ENCODE measurements at places on chromosomes 11 and 22.

- DNase-seq, result peak; percentile 91
Observed at GRCh38 chr11:72696866-72697700, 22.9 kb upstream of the PDE2A start.

- no peak for DNase-seq
Observed at GRCh38 chr11:126833065-126833464, 167.5 kb downstream of the KIRREL3 start.

DNA sequence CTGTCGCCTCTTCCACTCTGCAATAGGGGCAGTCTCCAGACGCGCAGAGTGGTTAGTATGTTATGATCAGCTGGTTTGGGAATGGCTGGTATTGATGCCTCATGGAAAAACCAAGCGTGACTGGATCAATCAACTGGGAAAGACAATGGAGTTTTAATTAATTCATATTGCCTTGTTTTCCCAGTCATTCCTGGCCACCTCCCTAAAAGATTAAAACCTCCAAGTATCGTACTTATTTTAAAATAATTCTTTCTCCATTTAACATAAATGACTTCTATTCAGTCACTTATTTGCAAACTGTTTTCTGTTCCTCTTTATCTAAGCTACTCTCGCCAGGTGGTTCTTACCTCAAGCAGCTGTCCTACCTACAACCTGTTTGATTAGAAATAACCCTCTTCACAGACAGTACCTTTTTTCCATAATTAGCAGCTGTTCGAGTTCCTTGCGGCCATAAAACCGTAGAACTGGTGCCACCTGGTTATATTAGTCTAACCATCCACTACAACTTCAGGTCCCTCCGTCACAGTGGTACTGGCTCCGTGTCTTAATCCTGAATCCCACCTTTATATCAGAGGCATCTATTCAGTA, 898 bp downstream of the ZNF215 start:
- DNase-seq, result no peak

DNA sequence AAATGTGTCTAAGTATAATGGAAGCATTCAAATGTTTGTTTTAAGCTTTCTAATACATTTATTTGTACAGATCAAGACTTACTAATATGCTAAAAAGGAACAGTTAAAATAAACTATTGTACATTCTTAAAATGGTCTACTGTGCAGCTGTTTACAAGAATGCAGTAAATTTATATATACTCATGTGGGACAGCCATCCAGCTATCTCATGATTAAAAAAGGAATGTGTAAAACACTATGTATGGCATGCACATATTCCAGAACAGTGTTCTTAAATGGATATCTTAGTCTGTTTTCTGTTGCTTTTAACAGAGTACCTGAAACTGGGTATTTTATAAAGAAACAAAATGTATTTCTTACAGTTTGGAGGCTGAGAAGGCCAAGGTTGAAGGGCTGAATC, 30.2 kb upstream of the CSTF3 start:
- no peak for DNase-seq

DNA sequence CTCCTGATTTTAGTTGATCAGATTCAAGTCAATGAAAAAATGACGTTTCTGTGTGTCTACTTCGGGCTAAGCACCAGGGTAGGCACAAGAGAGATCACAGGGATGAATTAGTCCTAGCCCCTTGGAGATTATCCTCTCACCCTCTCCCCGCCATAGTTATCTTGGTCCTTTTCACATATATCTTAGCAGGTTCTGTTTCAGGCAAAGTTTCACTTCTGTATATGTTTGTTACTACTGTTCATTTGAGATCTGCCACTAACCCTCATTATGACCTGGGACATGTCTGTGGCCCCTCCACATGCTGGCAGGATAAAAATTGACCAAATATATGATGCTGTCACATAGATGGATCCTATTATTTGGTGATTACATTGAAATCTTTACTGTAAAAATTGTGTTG, 186.1 kb downstream of the AASDHPPT start:
- no peak for DNase-seq

DNA sequence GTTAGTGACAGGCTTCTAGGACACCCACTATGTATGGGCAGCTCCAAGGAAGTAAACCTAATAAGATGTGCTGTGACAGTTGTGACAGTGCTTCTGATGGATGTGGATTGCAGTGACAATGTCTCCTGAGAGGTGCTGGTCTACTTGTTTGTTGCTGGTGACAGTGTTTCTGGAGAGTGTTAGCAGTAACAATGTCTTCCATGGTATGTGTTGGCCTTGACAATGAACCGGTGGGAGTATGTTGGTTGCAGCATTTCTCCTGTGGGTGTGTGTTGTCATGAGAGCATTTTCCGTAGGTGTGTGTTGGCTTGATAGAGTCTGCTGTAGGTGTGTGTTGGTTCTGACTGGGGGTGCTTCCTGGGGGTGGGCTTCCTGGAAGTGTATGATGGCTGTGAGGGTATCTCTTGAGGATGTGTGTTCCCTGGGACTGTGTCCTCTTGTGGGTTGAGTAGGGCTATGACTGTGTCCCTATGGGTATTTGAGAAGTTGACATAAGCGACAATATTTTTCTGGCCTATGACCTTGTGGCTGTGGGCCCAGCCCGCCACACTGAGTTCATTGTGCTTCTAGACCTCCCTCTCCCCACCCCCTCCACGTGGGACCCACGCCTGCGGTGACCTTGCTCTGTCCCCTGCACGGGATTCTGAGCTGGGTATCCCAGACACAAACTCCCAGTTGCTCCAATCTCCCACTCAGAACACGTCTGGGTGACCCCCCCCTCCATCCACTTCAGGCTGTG, 1.2 kb downstream of the DCHS1 start:
- DNase-seq, result no peak

GRCh38 chr11:10503221-10503620, 37.8 kb downstream of the RNF141 start:
- DNase-seq, result no peak

DNA sequence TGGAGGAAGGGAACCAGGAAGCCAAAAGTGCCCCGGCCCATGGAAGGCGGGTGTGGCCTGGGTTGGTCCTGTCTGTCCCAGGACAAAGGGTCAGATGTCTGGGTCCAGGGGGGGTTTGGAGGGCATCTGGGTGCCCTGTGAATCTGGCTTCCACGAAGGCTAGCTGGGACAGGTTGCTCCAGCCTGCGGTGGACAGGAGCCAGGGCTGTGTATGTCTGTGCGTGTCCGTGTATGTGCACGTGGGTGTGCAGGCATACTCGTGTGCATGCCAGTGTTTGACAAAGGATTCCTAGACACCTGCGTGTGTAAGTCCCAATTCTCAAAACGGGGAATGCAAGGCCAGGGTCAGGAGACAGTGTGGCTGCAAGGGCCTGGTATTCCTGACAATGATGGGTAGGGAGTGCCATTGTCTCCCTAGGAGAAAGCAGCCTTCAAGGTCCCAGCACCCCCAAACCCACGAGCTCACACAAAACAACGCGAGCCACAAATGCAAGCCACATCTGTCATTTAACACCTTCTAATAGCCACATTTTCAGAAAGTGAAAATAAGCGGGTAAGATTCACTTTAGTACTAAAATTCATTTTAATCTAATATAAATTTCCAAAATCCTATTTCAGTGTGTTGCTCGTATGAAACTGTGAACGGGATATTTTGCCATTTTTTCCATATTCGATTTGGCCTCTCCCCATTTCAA, 78.4 kb upstream of the WNT7B start:
- no peak for DNase-seq

- DNase-seq, result no peak
Observed at GRCh38 chr11:26947904-26948639, 45.8 kb upstream of the FIBIN start.

- DNase-seq, result peak; percentile 78
Observed at GRCh38 chr22:46175631-46176030, 25.3 kb downstream of the PPARA start.

DNA sequence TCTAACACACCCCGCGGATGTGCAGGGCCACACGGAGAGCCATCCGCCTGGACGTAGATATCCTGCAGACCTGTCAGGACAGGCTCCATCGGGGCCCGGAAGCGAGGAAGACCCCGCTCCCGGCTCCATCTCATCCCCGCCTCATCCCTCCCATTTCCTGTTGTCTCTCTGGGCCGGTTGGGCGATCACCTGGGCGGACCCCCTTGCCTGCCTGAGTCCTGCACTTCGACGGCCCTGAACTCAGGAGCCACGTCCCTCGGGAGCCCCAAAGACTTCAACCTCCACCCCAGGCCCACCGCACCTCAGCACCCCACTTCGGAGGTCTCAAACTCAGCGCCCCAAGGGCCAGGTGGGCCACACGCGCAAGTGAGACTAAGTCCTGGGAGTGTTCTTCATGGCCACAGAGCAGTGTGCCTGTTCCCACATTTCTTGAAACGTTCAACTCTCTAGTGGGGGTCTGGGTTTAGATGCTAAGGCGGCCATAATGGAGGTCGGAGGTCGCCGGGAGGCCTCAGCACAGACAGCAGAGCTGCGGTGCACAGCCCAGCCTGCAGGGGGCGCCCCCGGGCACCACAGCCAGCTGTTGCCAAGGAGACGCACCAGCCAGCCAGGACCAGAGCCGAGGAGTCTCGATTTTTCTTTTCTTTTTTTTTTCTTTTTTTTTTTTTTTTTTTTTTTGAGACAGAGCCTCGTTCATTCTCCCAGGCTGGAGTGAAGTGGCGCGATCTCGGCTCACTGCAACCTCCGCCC, 26.0 kb upstream of the FADD start:
- DNase-seq, result peak; percentile 43

DNA sequence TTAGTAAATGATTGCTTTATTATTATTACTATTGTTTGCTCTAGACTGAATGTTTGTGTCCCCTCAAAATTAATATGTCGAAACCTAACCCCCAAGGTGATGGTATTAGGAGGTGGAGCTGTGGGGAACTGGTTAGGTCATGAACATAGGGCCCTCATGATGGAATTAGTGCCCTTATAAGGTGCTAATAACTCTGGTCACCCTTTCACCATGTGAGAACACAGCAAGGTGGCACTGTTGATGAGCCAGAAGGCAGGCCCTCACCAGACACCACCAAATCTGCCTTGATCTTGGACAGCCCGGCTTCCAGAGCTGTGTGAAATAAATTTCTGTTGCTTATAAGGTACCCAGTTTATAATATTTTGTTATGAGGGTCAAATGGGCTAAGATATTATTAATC, 95.8 kb downstream of the BDNF start:
- DNase-seq, result no peak

GRCh38 chr22:36455571-36456463, 25.6 kb downstream of the TXN2 start:
- no peak for DNase-seq

- no peak for DNase-seq
Observed at GRCh38 chr11:6570691-6571427, 32.6 kb downstream of the RRP8 start.

DNA sequence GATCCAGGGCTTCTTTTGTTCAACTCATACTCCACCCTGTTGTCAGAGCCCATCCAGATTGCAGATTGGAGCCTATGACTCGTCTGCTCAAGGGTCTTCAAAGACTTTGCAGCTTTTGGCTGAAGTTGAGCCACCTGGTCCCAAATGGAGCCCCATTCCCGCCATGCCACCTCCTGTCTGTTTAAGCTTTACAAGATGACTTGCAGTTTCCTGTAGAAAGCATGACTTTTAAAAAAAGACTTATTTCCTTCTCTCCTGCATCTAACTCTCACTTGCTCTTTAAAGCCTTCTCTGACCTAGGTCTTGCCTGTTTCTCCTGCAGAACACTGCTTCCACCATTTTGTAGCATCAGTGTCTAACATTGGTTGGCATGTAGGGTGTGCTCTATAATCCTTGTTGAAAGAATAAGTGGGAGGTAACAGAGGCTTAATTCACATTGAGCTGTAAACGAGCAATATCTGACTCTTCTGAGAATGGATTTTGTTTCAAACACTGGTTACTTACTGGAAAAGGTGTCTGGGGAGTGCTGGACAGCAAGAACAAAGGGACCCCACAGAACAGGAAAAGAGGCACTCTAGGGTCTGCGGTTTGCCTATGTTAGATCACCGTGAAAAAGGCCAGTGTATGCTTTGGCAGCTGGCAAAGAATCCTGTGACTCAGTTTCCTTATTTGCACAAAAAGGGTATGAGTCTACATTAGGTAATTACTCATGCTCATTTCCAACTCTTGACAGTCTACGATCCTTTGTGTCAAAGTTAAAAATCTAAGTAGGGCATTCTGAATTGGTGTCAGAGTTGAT, 30.3 kb downstream of the NF2 start:
- no peak for DNase-seq

GRCh38 chr11:134512571-134513538, 100.8 kb upstream of the B3GAT1 start:
- no peak for DNase-seq

GRCh38 chr11:74966651-74967050, 17.6 kb downstream of the SPCS2 start:
- no peak for DNase-seq

- no peak for DNase-seq
Observed at GRCh38 chr11:102253020-102253715, 64.1 kb upstream of the BIRC3 start.

DNA sequence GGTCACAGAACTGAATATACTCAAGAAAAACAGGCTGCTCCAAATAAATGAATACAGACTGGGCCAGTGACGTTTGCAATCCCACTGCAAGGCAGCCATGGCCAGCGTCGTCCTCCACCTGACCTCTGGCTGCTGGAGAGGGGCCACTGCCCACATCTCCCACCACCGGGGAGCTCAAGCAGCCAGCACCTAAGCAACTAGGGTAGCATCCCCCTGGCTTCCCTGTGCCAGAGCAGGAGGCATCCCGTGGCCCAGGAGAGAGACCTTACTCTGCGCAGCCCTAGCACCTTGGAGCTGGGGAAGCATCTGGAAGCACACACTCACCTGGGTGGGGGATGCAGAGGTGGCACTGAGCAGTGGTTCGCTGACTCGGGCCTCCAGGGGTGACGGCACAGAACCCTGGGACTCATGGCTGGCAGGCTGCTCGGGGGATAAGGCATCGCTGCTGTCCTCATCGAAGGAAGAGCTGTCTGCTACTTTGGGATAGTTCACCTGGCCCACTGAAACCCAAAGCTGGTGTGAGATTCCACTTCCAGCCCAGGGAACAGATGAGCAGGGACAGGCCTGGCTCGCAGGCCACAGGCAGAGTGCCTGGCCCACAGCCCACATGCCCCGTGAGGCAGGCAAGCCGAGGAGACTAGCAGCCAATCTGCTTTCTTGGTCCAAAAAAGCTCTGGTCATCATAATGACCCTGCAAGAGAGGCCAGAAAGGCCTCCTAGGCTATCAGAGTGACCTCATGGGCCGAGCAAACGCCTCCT, 53.7 kb downstream of the SGSM3 start:
- DNase-seq, result no peak

DNA sequence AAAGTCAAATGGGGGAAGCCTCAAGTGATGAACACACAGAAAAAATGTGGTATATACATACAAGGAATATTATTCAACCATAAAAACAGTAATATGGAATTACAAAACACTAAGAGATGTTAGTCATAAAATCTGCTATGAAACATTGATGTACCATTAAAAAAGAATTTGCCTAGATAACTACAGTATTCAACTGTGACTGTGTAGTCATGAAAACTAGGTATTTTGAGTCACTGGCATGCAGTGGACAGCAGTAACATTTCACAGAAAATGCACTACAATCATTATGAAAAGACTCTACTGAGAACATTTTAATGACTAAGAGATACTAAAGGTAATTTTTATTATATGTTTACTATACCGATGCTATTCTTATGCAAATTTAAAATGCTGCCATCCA, 11.7 kb downstream of the ZNF195 start:
- DNase-seq, result no peak

GRCh38 chr11:119952441-119952840, 185.5 kb downstream of the TRIM29 start:
- no peak for DNase-seq
